ENCODE measurements at places on chromosomes 5 and 9. TPM values are rescaled to one million over a fixed set of nuclear protein-coding genes. Genes with fewer than 3 reads are reported as not detected.

USP20 gene
- 16.8 TPM for total RNA-seq

BTNL8 gene
- total RNA-seq, result not detected

DNA sequence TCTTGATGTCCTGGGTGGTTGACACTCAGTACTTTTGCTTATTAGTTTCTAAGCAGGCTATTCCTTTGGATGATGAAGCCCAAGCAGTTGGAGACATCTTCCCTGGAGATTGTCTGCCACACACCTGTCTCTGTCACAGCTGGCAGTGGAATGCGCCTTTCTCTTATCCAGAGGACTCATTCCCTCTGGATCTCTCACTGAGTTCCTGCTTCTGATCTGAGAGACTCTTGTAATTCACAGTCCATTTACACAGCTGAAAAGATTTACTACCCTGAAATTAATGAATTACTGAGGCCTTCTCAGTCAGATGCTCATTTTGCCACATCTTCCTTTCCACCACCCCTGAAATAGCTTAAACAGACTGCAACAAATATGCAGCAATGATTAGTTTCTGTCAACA, 15.9 kb downstream of the TAL2 start:
- no peak overlapping the region for H3K4me3 ChIP-seq
- H3K4me1 ChIP-seq, result 0 out of 2 replicates have a peak, but pooled peaks cover 3% of the 10 kb centered on the region
- no peak overlapping the region for H3K27ac ChIP-seq
- H3K27me3 ChIP-seq, result no peaks in the 10 kb centered on the region
- no peaks in the 10 kb centered on the region for H3K36me3 ChIP-seq

SH3TC2 gene
- 12.8 TPM for total RNA-seq

CD180 gene
- not detected for total RNA-seq

GRCh38 chr5:1529498-1529897, 5.7 kb upstream of the LPCAT1 start:
- no peaks in the 10 kb centered on the region for H3K36me3 ChIP-seq
- H3K27ac ChIP-seq, result no peak overlapping the region
- peaks cover 3% of the 10 kb centered on the region for H3K4me1 ChIP-seq

KIAA0825 gene
- total RNA-seq, result 1.4 TPM

DNA sequence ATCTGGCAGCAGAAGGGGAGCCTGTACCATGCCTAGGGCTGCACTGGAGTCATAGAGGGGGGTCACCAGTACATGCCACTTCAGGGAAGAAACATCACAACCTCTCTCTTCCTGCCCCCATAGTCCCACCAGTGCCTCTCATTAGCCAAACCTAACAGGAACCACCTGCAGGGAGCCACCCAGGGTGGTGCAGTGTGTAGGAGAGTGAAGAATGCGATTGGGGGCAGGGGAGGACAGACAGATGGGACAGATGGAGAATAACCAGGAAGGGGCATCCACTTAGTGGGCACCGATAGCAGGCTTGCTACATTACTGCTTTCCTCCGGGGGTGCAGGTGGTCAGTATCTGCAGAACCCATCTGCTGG, 19.2 kb downstream of the DAPK1 start:
- H3K4me1 ChIP-seq, result no peaks in the 10 kb centered on the region
- no peaks in the 10 kb centered on the region for H3K27me3 ChIP-seq
- DNase-seq, result no peak
- no peak overlapping the region for H3K27ac ChIP-seq

DNA sequence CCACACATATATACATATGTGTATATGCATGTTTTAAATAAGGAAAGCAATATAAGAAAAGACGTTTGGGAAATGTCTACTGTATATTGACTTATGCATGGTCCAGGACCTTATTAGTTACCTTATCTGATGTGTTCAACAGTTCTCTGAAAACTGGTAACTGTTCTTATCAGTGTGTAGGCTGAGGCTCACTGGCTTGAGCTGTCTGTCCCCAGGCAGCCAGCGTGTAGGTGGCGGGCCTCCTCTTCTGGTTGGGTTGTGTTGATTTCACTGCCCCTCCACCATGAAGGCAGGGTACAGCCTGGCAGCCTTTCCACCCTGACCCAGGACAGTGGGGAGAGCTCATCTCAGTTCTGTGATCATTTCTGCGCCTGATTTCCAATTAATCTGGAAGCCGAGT, 38.7 kb upstream of the SEMA4D start:
- H3K4me1 ChIP-seq, result no peaks in the 10 kb centered on the region
- H3K27ac ChIP-seq, result no peak overlapping the region

DNA sequence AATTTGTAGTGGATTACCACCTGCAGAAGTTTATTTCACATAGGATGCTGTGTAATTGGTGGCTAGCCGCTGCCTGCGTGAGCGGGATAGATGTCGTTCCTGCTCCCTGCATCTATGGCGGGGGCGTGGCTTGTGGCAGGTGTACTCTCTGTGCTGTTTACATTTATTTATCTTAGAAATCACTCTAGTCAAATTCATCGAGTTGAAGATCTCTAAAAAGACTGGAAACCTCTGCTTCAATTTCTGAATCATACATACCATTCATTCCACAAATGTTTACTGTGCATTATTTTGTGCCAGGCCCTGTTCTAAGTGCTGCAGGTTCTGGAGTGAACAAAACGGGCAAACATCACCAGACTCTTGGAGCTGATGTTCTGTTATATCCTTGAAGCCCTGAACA, 11.9 kb downstream of the ROPN1L start:
- no peak for DNase-seq
- H3K4me3 ChIP-seq, result no peak overlapping the region
- peaks cover 26% of the 10 kb centered on the region for H3K4me1 ChIP-seq
- no peak overlapping the region for H3K27ac ChIP-seq

DNA sequence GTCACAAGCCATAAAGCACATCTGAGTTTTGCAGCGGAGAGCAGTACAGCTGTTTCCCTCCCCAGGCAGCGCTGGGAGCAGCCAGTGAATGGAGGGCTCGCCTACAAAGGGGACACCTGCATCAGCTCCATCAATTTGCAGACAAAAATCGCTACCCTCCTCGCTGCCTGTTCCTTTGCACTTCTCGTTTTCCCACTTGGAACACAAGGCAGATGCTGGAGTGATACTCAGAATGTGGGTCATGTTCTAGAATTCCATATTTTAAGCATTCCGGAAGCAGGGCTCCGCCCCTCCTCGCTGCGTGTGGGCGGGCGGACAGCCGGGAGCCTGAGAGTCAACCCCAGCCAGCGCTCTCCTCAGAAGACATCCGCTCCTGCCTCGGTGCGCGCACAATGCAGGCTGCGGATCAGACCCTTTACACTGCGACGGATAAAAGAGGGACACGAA, 92.1 kb downstream of the LMNB1 start:
- H3K27ac ChIP-seq, result no peak overlapping the region
- no peak for DNase-seq
- H3K27me3 ChIP-seq, result no peaks in the 10 kb centered on the region
- no peaks in the 10 kb centered on the region for H3K4me1 ChIP-seq

GRCh38 chr9:107751567-107752210, 262.1 kb upstream of the KLF4 start:
- H3K36me3 ChIP-seq, result no peaks in the 10 kb centered on the region
- no peaks in the 10 kb centered on the region for H3K27me3 ChIP-seq
- peaks cover 80% of the 10 kb centered on the region for H3K4me1 ChIP-seq
- peak overlapping the region; percentile 88 for H3K27ac ChIP-seq

TRIP13 gene
- 45.0 TPM for total RNA-seq

DNA sequence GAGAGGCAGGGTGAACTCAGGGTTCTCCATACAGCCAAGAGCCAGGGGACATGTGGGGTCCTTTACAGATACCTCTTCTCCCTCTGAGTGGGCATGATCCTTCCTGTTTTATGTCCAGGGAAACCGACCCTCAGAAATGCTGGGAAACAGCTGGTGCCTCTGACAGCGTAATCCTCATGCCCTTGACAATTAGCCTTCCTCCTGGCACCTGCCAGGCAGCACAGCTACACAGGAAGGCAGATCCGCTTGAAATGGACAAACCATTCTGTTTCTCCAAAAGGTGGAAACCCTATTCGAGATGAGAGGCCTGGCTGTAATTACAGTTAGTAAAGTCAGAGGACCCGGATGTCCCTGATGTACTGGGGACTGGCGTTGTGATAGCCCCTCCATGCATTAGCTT, 7.2 kb downstream of the ERGIC1 start:
- H3K4me1 ChIP-seq, result peaks cover 8% of the 10 kb centered on the region
- DNase-seq, result no peak
- no peaks in the 10 kb centered on the region for H3K27me3 ChIP-seq
- no peak overlapping the region for H3K4me3 ChIP-seq

DNA sequence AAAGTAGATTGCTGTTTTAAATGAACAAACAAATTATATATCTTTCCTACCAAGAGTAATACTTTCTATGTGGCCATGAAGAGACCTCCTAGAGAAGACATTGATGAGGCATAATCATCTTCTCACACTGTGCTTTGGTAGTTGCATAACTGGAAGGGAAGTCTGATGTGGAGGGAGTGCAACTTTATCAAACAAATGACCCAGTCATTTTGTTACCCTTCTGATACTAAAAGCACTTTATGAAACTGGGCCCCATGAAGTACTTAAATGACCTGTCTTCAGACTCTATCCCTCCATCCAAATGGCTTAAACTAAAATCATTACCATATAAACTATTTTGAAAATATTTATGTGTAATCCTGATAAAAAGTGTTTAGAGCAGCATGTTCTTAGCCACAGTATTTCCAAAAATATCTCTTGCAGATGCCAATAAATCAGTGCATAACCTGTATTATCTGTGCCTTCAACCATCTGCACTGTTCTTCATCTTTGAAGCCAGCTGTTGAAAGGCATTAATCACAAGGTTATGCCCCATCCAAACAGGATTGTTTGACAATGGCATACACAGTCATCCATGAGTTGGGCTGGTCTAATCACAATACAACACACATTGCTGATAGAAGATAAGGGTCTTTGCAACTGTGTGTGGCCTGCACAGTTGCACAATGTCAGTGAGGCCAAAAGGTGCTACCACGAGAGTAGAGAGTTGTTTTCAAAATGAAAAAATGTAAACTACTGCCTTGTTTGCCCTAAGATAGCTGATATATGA, 31.9 kb upstream of the MIER3 start:
- H3K27me3 ChIP-seq, result no peaks in the 10 kb centered on the region
- no peak overlapping the region for H3K27ac ChIP-seq
- no peaks in the 10 kb centered on the region for H3K4me1 ChIP-seq
- no peak overlapping the region for H3K4me3 ChIP-seq
- H3K36me3 ChIP-seq, result no peaks in the 10 kb centered on the region
- no peak for DNase-seq

DNA sequence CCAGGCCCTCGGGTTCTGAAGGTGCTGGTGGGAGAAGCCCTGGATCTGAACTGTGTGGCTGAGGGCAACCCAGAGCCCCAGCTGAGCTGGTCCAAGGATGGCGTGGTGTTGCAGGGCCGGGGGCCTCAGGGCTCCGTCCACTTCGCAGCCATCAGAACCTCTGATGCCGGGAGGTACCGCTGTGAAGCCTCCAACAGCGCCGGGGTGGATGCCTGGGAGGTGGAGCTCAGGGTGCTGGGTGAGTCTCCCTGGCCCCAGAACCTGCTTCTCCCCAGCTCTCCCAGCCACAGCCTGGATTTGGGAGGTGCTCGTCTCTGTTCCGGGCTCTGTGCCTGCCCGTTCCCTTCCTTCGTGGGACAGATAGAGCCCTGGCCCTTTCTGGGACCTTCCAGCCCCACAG, 75.6 kb downstream of the HMCN2 start:
- no peaks in the 10 kb centered on the region for H3K27me3 ChIP-seq
- no peaks in the 10 kb centered on the region for H3K4me1 ChIP-seq
- DNase-seq, result no peak
- H3K36me3 ChIP-seq, result no peaks in the 10 kb centered on the region

- no peak overlapping the region for H3K4me3 ChIP-seq
- no peaks in the 10 kb centered on the region for H3K27me3 ChIP-seq
- H3K36me3 ChIP-seq, result no peaks in the 10 kb centered on the region
- H3K4me1 ChIP-seq, result no peaks in the 10 kb centered on the region
Measured at GRCh38 chr5:31021181-31021624, 172.3 kb upstream of the CDH6 start.

DNA sequence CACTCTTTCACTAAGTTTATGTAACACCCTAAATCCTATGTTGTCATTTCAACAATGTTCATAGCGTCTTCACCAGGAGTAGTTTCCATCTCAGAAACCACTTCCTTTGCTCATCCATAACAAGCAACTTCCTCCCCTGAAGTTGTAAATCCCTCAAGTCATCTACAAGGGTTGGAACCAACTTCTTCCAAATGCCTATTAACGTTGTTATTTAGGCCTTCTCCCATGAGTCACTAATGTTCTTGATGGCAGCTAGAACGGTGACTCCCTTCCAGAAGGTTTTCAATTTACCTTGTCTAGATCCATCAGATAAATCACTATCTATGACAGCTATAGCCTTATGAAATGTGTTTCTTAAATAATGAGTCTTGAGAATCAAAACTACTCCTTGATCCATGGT, 73.3 kb upstream of the TARS1 start:
- no peak overlapping the region for H3K4me3 ChIP-seq
- H3K4me1 ChIP-seq, result no peaks in the 10 kb centered on the region
- H3K27ac ChIP-seq, result no peak overlapping the region
- H3K27me3 ChIP-seq, result no peaks in the 10 kb centered on the region
- no peaks in the 10 kb centered on the region for H3K36me3 ChIP-seq

DNA sequence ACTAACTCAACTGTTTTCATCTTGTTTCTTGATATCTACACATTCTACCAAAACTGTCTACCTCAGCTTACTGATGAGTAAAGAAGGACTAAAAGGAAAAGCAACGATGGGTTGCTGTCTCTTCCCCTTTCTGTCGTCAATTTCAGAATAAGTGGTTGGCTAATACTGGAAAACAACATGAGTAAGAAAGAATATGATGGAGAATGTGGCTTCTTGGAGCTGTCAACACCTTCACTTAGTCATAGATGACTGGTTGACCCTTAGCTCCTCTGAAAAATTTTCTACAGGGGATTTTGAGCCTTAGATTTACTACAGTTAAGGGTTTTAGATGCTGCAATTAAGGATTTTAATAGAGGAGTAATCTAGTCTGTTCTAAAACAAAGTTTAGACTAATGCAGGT, 797.9 kb downstream of the TLE4 start:
- no peaks in the 10 kb centered on the region for H3K27me3 ChIP-seq
- no peaks in the 10 kb centered on the region for H3K4me1 ChIP-seq
- H3K27ac ChIP-seq, result no peak overlapping the region
- no peak for DNase-seq
- no peak overlapping the region for H3K4me3 ChIP-seq
- no peaks in the 10 kb centered on the region for H3K36me3 ChIP-seq

DNA sequence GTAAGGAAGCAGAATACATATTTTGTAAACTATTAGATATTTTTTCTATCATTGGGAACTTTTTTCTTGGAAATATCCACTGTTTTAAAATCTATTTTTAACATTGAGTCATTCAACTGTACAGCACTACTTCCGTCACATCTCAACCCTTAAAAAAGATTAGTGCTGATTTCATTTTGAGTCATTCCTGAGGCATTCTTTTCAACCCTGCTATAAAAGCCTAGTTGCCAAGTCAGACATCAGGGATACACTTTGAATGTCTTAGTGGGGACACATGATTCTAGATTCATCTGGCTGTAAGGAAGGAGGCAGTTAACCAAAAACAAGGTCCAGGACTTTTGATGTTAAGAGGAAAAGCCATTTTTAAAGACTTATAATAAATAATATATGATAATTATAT, 160.9 kb downstream of the GIN1 start:
- peaks cover 6% of the 10 kb centered on the region for H3K36me3 ChIP-seq
- H3K27ac ChIP-seq, result peak overlapping the region; percentile 94
- peak; percentile 92 for DNase-seq
- H3K4me3 ChIP-seq, result no peak overlapping the region
- peaks cover 67% of the 10 kb centered on the region for H3K4me1 ChIP-seq
- H3K27me3 ChIP-seq, result no peaks in the 10 kb centered on the region

GRCh38 chr5:78779262-78779661, 130.7 kb upstream of the LHFPL2 start:
- no peaks in the 10 kb centered on the region for H3K27me3 ChIP-seq
- H3K36me3 ChIP-seq, result no peaks in the 10 kb centered on the region
- H3K4me3 ChIP-seq, result no peak overlapping the region
- no peak overlapping the region for H3K27ac ChIP-seq
- DNase-seq, result no peak

GRCh38 chr5:1751864-1752822, 47.5 kb downstream of the MRPL36 start:
- no peak overlapping the region for H3K4me3 ChIP-seq
- no peak for DNase-seq
- H3K27ac ChIP-seq, result no peak overlapping the region
- H3K27me3 ChIP-seq, result peaks cover 9% of the 10 kb centered on the region
- H3K4me1 ChIP-seq, result no peaks in the 10 kb centered on the region
